ENCODE measurements at places on chromosomes 3 and 15. TPM values are rescaled to one million over a fixed set of nuclear protein-coding genes. Genes with fewer than 3 reads are reported as not detected.

Gene CHRM5
- 0.06 TPM for total RNA-seq

Gene TEX55
- total RNA-seq: not detected

Gene MAGEL2
- 0.05 TPM for total RNA-seq

Gene SKOR1
- not detected for total RNA-seq

Gene LRRC2
- 0.37 TPM for total RNA-seq

Gene FOXL2NB
- not detected for total RNA-seq

Gene SUSD5
- total RNA-seq: 2.2 TPM

Gene CCR9
- not detected for total RNA-seq

Gene TPM1
- 105 TPM for total RNA-seq

Gene MME
- 84.4 TPM for total RNA-seq

Gene CHST13
- not detected for total RNA-seq

Gene TMC3
- not detected for total RNA-seq

Gene PAQR5
- total RNA-seq: 1.5 TPM

Gene SLC12A1
- not detected for total RNA-seq

Gene DUOXA2
- not detected for total RNA-seq

Gene AMIGO3
- 0.54 TPM for total RNA-seq

Gene MYL3
- 1.7 TPM for total RNA-seq

Gene FGD5
- total RNA-seq: 5.6 TPM

Gene WDR93
- total RNA-seq: not detected

Gene SLC51A
- total RNA-seq: not detected
